Muscle of leg (tissue), 16 donors: ENCODE measurements at places on chromosomes 16 and 17. TPM values are rescaled to one million over a fixed set of nuclear protein-coding genes. Genes with fewer than 3 reads are reported as not detected.

Gene ST6GALNAC1
- 0.53 TPM for polyA plus RNA-seq

Gene ADCY9
- 16.2 TPM for polyA plus RNA-seq

Gene SPNS3
- polyA plus RNA-seq = 0.29 TPM

Gene DOC2A
- polyA plus RNA-seq = 1.1 TPM

DNA sequence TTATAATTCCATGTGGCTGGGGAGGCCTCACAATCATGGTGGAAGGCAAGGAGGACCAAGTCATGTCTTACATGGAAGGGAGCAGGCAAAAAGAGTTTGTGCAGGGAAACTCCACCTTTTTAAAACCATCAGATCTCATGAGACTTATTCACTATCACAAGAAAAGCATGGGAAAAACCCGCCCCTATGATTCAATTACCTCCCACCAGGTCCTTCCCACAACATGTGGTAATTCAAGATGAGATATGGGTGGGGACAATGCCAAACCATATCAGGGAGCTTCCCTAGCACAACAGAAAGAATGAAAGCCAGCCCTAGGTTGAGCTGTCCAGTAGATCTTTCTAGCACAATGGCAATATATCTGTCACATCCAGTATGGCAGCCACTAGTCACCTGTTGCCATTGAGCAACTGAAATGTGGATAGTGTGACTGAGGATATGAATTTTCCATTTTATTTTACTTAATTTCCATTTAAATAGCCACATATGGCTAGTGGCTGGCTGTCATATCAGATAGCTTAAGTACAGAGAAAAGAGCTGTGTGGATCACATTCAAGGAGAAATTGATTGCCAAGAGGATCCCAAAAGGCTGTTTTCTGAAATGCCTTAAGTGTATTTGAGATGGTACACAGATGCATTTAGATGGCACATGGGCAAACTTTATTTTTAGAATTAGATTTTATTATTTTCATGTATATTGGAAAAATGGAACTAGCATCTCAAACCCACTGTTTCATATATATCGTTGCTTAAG, 273.0 kb downstream of the GRIN2A start:
- no peak for DNase-seq
- no peaks in the 10 kb centered on the region for H3K27me3 ChIP-seq
- H3K27ac ChIP-seq = no peak overlapping the region
- H3K36me3 ChIP-seq = no peaks in the 10 kb centered on the region

GRCh38 chr16:27967169-27967568, 96.3 kb downstream of the GSG1L start:
- H3K27me3 ChIP-seq = no peaks in the 10 kb centered on the region
- H3K27ac ChIP-seq = no peak overlapping the region
- no peaks in the 10 kb centered on the region for H3K36me3 ChIP-seq
- H3K4me1 ChIP-seq = no peaks in the 10 kb centered on the region
- no peak for DNase-seq
